ENCODE measurements at places on chromosomes 2 and 18.
A peak's percentile ranks its signal among the peaks of the same experiment; 100 is the strongest.

- peak; percentile 50 for DNase-seq
Measured at GRCh38 chr18:49464718-49465598, 4.5 kb upstream of the DYM start.

DNA sequence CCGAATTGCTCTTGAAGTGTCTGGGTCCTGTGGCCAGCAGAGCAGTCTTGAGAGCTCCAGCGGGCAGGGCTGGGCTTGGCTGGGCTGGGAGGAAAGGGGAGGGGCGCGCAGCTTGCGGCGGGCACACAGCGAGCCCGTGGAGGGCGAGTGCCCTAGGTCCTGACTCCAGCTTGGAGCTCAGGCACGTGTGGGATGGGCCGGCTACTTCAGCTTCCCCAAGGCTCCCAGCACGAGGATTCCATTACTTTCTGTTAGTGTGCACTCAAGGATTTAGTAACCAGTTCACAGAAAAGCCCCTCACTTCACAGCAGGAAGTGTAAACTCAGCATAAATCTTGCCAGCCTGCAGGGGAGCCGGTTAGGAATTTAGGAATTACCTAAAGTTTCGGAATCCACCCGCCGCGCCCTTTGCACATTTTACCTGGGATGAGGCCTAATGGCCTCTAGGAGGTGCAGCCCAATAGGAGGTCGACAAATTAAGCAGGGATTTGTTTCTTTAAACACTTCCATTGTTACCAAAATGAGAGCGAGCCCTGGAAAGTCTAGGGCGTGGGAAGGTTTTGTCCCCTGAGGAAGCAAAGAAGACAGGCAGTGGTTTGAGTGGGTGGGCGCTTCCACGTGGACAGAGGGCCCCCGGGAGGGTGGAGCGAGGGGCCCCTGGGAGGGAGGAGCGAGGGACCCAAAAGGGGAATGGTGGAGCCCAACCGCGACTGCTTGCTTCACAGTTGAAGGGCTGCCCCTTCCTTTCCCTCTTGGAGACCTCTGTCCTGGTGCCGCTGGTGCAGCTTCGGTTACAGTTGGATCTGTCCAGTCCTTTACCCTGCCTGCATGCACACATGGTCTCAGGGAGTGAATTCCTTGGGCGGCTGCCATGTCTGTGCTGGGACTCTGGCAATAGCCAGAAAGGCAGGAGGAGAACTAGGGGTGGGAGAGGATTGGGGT is 93.3 kb downstream of the CTAGE1 start:
- peak; percentile 27 for DNase-seq

- DNase-seq: no peak
Measured at GRCh38 chr18:24885276-24885675, 424.8 kb downstream of the HRH4 start.

DNA sequence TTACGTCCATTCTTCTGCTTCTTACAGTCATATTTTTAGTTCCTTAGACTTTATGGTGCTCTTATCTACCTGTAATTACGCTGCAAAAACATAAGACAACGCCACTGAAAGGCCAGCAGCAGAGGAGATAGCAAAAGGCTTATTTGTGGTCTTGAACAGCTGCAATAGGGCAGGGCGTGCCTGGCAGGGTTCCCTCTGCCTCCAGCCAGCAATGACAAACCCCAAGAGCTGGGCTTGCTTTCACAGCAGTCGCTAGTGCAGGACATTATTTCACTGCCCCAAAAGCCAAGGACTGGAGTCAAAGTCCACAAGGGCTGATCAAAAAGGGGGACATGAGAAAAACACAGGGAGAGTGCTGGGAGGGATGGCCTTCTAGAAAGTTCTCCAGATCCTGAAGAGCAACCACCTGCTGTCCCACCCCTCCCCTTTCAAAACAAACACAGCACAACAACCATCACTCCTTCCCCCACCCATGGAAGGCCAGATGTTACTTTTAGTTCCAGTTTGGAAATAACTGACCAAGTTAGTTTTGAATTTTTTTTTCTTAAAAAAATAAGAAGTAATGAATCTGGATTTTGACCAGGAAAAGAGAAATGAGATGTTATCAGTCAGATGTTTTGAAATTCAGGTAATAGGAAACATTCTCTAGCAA is 127.8 kb downstream of the RBMS1 start:
- no peak for DNase-seq

DNA sequence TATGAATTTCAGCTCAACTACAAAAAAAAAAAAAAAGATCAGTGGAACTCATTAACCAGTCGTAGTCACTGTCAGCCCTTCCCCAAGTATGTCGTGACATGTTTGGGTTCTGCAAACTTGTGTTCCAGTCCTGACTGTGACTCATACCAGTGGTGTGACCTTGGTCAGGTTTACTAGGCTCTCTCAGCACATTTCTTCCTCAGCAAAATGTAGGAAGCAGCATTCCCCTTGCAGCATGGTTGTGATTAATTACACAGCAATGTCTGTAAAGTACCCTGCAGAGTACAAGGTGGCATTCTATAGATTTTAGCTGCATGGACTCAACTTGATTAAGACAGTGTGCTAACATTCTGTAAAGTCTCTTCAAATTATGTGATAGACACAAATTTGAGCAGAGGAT is 156.9 kb downstream of the LAMA1 start:
- peak; percentile 83 for DNase-seq

- peak; percentile 27 for DNase-seq
Measured at GRCh38 chr2:241443486-241444223, 64.7 kb downstream of the STK25 start.

DNA sequence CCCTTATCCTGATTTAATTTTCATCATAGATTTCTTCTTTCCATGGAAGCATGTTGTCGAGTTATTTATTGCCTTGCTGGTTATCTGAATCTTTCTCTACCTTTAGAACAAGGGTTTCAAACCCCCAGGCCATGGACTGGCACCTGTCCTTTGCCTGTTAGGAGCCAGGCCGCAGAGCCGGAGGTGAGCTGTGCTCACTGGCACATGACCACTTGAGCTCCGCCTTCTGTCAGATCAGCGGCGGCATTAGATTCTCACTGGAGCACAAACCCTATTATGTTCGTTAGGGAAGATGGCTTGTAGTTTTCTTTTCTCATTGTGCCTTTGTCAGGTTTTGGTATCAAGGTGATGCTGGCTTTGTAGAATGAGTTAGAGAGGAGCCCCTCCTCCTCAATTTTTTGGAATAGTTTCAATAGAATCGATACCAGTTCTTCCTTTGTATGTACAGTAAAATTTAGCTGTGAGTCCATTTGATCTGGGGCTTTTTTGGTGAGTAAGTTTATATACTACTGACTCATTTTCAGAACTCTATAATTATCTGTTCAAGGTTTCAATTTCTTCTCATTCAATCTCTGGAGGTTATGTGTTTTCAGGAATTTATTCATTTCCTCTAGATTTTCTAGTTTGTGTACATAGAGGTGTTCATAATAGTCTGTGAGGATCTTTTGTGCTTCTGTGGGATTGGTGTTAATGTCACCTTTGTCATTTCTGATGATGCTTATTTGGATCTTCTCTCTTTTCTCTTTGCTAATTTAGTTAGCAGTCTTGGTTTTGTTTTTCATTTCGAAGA is 668.0 kb upstream of the FAM98A start:
- DNase-seq: no peak

- no peak for DNase-seq
Measured at GRCh38 chr2:8413589-8414135, 268.2 kb upstream of the ID2 start.

- no peak for DNase-seq
Measured at GRCh38 chr2:234266952-234267351, 216.4 kb downstream of the SPP2 start.

DNA sequence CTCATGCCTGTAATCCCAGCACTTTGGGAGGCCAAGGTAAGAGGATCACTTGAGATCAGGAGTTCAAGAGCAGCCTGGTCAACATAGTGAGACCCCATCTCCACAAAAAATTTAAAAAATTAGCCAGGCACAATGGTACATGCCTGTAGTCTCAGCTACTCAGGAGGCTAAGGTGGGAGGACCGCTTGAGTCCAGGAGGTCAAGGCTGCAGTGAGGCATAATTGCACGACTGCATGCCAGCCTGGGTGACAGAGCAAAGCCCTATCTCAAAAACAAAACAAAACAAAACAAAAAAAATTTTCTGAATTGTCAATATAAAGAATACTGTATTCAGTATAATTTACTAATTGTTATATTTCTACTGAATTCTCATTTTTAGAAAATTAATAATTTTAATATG is 20.9 kb upstream of the NEDD4L start:
- DNase-seq: no peak

- peak; percentile 18 for DNase-seq
Measured at GRCh38 chr2:152468899-152469692, 134.1 kb downstream of the FMNL2 start.

DNA sequence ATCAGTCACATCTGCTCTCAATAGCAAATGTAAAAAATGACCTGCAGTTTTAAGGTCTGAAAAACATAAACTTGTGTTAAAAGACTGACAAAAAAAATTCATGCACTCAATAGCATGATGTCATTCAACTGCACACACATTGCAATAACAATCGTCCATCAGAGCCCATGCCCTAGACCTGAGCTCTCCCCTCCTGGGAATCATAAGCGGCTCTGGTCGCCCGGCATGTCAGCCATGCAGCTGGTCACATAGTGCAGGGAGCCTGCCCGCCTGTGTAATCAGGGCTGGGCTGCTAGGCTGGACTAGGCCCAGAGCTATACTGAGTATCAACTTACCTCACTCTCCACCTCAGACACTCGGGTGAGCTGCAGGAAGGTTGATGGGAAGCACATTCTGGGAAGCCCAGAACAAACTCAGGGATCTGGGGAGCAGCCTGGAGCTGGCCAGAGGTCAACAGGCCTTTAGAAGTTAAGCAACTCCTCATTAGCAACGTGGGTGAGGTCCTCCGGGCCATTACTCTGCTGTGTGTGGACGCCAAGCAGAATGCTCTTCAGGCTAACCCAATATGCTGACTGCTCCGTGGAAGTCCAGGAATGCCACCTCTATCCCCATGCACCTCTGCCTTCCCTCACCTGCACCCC is 165.5 kb downstream of the TTC32 start:
- no peak for DNase-seq

DNA sequence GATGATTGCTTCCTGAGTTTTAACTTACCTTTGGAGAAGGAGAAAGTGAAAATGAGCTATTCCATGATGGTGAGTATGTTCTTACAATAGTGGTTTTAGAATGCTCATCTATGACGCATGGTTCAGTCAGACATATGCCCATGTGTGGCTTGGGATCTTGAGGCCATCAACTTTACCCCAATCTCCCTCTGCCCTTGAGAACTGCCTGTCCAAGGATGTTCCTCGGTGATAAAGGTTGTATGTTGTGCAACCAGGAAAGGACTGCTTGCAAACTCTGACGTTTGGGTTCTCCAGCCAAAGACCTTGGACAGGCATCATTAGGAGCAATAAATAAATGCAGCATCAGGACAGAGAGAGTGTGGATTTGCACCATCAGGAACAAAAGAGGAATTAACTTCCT is 165.0 kb downstream of the ZEB2 start:
- DNase-seq: no peak

DNA sequence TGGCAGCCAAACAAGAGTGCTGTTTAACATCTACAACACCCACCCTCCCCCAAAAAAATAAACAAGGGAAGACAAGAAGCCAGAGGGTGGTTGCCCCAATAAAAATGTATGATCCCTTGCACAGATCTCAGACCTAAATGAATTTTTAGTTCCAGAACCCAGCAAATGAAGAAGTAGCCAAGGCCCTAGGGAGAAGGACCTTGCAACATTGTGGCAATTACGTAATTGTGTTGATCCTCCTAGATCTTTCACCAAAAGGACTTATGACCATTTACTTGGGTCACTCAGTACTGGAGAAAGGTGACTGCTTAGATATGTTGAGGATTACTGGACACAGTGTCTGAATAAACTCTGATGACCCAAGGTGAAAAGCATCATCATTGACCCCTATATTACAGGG is 1393.8 kb downstream of the LRP1B start:
- DNase-seq: no peak

DNA sequence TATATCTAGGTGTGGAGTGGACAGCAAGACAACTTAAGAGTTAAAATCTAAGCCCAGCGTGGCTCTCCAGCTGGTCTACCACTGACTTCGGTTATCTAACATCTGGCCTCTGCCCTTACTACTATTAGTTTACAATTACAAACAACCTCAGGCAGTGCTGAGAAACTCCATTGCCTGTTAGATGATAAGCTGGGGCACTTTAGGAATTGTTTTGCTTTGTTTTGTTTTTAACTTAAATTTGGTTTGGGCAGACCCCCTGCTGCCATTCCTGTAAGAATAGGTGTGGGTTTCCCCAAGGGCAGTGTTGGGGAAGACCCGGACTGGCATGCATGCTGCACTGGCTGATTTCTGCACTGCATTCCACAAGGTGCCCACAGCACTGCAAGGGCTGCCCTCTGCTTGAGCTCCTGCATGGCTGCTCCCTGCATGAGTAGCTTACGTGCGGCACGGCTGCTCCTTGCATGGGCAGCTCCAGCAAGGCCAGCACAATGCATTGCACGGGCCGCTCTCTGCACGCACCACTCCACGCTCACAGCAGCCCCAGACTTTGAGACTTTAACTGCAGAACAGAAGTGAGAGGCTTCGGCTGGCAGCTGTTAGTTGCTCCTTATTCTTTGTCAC is 74.2 kb upstream of the SERTAD2 start:
- DNase-seq: peak; percentile 15

GRCh38 chr2:64946769-64947247 is 42.4 kb upstream of the SLC1A4 start:
- DNase-seq: peak; percentile 18

GRCh38 chr2:12059616-12060441 is 313.4 kb downstream of the LPIN1 start:
- peak; percentile 72 for DNase-seq

GRCh38 chr18:44830581-44830980 is 149.9 kb downstream of the SETBP1 start:
- no peak for DNase-seq

- DNase-seq: no peak
Measured at GRCh38 chr2:174624895-174625430, 27.4 kb upstream of the WIPF1 start.

GRCh38 chr2:149353421-149353820 is 23.0 kb downstream of the LYPD6 start:
- DNase-seq: no peak

DNA sequence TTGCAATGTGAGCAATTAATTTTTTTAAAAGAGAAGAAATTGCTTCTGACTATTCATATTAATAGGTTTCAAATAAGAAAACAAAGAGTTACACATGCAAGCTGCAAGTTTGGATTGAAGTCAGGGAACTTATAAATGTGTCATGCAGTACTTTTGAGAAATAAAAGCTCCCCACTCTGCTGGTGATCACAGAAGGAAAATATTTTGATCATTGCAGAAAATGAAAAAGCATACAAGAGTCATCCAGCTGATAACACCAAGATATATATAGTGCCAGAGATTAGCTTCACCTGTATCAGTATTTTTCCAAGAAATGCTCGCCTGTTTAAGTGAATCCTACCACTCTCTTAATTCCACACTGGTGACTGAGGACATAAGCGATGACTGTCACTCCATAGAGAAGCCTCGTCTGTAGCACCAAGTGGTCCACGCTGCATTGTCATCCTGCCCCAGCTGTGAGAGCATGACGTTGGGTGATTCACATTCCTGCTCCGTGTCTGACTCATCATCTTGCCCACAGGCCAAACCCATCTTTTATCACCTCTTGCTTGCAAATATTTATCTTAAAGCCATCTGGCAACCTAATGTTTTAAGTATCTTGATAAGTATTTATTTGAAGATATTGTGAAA is 178.0 kb downstream of the ASXL3 start:
- DNase-seq: peak; percentile 0

Measured in EH (cell line).